ENCODE measurements at places on chromosomes 13 and 19.

DNA sequence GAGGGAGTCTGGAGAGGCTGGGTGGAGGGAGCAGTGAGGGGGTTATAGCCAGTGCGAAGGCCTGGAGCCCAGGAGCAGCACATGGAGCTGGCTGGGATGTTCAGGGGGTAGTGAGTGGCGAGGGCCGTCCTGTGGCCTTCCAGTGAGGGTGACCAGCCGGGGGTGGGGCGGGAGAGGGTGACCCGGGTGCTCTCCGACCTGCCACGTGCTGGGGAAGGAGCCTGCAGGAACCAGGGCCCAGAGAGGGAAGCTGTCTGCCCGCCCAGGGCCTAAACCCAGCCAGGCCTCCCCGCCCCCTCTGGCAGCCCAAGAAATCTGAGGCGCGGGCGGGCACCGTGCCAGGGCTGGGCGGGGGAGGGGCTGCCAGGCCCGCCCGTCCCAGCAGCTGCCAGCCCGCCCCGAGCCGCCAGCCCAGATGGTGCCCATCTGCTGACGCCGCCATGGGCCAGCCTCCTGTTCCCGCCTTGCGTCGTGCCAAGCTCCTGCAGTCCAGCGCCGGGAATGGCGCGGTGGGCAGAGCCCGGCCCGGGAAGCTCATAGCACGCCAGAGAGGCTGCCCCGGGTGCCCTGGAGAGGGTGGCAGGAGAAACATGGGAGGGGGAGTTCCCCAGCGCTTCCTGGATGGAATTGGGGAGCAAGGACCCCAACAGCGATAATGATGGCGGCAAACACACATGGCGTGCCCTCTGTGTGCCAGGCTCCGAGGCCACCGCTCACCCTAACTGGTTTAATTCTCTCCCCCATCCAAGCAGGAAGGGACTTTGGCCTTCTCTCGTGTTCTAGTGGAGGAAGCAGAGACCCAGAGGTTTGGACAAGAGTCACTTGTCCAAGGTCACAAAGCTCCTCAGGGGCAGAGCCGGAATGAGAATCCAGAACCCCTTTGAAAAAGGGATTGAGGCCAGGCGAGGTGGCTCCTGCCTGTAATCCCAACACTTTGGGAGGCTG lies 21.5 kb downstream of the NFIC start:
- peak; percentile 39 for DNase-seq

- peak; percentile 93 for DNase-seq
These were observed 7.0 kb upstream of the REXO1 start for GRCh38 chr19:1855040-1855827.

- DNase-seq: no peak
These were observed 44.3 kb downstream of the MUC16 start for GRCh38 chr19:8965887-8966286.

DNA sequence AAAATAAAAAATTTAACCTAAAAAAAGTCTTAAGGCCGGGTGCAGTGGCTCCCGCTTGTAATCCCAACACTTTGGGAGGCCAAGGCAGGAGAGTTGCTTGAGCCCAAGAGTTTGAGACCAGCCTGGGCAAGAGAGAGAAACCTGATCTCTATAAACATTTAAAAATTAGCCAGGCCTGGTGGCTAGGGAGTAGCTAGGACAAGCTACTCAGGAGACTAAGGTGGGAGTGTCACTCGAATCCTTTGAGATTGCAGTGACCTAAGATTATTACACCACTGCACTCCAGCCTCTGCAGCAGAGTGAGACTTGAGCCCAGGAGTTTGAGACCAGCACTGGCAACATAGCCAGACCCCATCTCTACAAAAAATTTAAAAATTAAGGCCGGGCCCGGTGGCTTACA lies 1.1 kb downstream of the CCDC97 start:
- no peak for DNase-seq

DNA sequence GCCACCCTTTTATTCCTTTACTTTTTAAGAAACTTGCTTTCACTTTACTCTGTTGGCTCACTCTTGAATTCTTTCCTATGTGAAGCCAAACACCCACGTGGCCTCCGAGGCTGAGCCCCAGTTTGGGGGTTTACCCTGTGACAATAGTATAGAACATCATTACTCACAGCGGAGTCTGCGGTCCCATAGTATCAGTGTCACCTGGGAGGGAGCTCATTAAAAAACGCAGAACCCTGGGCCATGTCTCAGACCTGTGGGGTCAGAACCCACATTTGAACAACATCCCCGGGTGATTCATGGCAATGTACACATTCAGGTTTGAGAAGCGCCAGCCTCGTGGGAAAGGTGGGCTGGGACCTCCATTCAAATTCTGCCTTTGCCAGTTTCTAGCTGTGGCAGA lies 36.0 kb upstream of the UBL3 start:
- no peak for DNase-seq

DNA sequence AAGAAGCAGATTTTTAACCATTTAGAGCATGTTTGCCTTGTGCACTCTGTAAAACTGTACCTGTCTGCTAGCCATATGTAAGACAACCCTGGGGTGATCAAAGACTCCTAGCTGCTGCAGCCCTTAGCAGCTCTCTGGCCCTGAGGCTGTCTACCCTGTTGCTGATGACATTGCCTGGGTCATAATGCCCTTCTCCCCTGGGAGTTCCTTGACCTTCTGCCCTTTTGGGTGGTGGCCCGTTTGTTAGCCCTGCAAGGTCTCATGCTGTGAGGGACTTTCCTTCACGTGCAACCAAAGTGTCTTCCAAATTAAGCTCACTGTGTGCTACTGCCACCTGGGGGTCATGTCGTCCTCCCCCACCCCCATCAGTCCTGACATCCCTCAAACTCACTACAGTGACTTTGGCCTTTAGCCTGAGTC lies 7.4 kb downstream of the GPC6 start:
- DNase-seq: no peak

GRCh38 chr13:43522788-43523187 lies 264.0 kb downstream of the ENOX1 start:
- peak; percentile 6 for DNase-seq

GRCh38 chr19:23972161-23972560 lies 57.5 kb downstream of the ZNF726 start:
- no peak for DNase-seq

GRCh38 chr19:12785431-12786031 lies 5.8 kb upstream of the JUNB start:
- no peak for DNase-seq

DNA sequence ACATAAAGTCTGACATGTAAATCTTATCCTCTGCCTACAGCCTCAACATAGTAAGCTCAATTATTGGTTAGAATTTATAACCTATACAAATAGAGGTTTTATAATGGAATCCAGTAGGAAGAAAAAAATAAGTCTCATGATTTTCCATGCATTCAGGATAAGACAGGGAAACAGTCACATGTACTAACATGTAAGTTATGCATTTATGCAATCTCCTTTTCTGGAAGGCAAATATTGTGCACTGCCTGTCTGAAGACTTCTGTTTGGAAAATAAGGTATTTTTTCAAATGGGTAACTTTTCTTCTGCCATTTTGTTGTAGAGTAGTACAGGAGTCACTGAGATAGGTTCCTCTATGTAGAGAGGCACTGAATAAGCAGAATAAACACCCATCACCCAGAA lies 92.7 kb downstream of the NALCN start:
- no peak for DNase-seq

- DNase-seq: no peak
These were observed 6.7 kb upstream of the GNA15 start for GRCh38 chr19:3129112-3129511.

- no peak for DNase-seq
These were observed 3.6 kb downstream of the DACH1 start for GRCh38 chr13:71863254-71863865.

DNA sequence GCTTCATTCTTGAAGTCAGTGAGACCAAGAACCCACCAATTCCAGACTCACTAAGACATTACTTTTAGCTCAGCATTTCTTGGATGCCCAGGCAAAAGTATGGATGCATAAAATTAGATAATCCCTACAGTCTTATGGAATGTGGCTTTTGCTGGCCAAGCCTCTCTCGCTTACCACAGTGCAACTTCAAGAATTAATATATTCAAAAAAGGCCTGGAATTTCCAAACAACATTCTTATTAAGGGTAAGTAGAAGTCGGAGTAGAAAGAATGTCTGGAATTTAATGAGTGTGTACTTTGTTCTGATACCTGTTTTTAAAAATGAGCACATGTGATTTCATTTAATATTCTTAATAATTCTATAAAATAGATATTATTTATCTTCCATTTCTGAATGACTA lies 302.4 kb upstream of the TMTC4 start:
- no peak for DNase-seq

DNA sequence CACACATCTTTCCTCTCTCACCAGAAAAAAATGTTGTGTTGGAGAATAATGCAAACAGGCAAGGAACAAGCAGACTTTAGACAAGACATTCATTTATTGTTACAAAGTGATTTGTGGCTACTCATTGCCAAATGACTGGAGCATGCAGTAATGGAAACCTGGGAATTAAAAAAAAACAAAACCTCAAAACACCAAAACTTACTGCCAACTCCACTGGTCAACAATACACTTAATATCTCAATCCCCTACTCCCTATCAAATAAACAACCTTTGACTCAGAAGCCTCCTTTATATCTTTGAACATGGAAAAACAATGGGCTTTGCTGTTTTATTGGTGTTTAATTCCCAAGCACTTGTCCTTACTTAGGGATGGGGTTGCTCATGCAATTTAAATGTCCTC lies 112.8 kb downstream of the POSTN start:
- DNase-seq: no peak

GRCh38 chr19:51800473-51801244 lies 5.7 kb downstream of the FPR3 start:
- no peak for DNase-seq

DNA sequence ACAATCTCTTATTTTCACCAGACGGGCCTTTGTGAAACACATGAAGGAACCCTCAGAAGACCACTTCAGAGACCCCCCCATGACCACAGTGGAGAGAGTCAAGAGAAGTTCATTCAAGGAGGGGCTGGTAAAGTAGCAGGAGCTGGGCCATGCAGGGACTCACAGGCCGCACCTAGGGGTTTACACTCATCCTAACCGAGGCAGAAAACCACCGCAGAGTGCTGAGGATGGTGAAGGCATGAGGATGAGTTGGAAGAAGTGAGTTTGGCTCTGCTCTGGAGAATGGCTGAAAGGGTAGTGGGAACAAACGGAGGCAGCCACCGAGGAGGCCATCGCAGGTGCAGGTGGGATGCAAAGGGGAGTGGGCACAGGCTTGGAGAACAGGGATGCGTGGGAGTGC lies 1046.9 kb downstream of the UQCRFS1 start:
- no peak for DNase-seq

DNA sequence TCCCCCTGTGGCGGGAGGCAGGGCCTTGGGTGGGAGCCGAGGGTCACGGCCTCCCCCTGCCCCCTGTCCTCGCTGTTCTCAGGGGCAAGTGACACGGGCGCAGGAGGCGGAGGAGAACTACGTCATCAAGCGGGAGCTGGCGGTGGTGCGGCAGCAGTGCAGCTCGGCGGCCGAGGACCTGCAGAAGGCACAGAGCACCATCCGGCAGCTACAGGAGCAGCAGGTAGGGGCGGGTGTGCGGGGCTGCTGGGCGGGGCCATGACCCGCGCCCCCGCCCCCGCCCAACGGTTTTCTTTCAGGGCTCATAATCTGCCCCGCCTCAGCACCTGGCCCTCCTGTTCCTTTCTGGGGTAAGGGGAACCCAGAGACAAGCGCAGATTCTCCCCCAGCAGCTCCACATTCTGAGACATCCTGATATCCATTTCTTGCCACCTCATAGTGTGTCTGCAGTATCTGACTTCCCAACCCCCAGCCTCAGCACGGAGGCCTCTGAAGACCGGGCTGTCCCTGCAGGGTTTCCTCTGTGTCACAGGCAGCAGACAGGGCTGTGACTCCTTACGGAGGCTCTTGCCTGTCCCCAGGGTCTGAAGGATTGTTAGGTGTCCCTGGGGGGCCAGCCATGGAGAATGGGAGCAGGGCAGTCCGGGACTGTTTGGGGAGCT lies 15.9 kb downstream of the PRR36 start:
- DNase-seq: no peak

DNA sequence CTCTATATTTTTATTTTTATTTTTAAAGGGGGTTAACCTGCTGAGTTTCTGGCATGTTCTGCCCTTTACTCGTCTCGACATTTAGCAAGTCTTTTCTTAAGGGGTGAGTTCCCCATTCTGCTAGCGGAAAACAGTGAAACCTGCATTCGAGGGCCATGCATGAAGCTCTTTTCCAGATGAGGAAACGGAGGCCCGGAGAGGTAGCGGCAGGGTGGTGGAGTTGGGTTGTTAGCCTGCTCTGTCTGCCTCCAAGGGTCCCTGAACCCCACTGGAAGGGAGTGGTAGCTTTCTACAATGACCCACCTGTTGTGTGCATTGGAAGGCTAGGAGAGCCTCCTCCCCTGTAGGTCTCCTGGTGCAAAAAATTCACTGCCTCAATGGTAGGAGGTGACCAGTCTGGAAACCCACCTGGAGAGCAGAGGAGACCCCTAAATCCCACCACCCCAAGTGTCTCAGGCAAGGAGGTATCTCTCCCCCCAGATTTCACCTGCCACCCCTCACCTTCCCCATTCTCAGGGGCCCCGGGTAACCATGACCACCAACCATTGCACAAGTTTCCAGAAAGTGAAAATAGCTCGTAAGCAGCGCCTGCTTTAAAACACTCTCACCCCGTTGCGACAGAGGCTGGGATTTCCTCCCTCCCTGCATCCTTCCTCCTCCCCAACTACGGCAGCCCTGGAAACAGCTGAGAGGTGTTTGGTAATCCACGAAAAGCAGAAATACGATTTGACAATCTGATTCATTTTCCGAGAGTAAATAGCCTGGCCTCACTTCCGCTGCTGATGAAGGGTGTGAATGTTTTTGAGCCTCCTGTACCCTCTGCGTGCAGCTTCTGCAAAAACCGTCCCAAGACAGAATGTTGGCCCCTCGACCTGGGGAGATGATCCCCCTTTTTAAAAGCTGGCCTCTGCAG lies 3.5 kb downstream of the KLF2 start:
- no peak for DNase-seq

GRCh38 chr13:62305756-62306155 lies 890.1 kb upstream of the PCDH20 start:
- no peak for DNase-seq

DNA sequence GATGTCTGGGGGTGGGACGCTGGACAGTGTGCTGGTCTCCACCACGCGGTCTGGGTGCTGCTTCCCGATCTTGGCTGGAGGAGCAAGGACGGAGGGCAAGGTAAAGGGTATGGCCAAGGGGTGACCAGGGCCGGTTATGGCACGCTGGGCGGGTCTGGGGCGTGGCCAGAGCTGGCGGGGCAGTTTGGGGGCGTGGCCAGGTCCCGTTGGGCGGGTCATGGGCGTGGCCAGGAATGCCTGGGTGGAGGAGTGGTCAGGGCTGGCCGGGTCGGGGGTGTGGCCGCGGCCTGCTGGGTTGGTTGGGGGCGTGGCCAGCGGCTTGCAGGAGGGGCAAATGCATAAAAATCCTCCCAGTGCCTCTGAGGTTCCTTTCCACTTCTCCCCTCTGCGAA lies 19.2 kb downstream of the GPX4 start:
- peak; percentile 94 for DNase-seq

GRCh38 chr19:32570081-32570785 lies 10.8 kb upstream of the PDCD5 start:
- DNase-seq: peak; percentile 23

DNA sequence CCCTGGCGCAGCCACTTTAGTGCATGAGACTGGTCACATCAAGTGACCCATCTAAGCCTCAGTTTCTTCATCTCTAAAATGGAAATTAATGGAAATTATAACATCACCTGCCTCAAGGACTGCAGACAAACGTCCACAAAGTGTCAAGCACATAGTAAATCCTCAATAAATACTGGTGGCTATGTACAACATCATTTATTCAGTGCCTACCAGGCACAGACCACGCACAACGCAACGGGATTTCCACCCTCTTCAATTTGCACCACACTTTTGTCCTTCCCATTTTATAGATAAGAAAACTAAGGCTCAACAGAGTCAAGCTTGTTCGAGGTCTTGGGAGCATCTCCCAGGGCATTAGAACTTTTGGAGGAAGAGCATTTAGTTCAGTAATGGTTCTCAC lies 1.4 kb downstream of the ELAVL1 start:
- no peak for DNase-seq
